ENCODE measurements at places on chromosomes 6 and 20. TPM values are rescaled to one million over a fixed set of nuclear protein-coding genes. Genes with fewer than 3 reads are reported as not detected.
A peak's percentile ranks its signal among the peaks of the same experiment; 100 is the strongest.

The PERP gene
- 255 TPM for total RNA-seq

The DACT2 gene
- total RNA-seq = not detected

The RIPOR3 gene
- 0.47 TPM for total RNA-seq

The TNFRSF6B gene
- not detected for total RNA-seq

DNA sequence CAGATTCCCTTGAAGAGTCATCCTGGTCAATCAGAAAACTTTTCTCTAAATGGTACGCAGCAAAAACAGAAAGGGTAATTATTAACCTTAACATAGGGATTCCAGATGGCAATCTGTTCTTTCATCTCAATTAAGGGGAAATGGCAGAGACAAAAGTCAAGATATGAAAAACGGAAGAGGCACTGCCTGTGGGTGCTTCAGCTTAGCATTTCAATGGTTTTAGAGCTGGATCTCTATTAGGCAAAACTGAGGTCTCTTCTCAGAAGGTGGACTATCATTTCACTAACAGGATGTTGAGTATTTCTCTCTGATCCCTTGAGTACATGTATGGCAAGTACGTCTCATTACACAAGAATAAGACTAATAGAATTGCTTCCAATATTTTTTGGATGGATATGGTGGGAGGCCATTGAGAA, 296.9 kb downstream of the HIVEP2 start:
- no peak for DNase-seq

The SAMD5 gene
- total RNA-seq = 6.9 TPM

The ESR1 gene
- not detected for total RNA-seq

- DNase-seq = peak; percentile 24
Observed at GRCh38 chr6:105550955-105551620, 148.2 kb upstream of the PREP start.

DNA sequence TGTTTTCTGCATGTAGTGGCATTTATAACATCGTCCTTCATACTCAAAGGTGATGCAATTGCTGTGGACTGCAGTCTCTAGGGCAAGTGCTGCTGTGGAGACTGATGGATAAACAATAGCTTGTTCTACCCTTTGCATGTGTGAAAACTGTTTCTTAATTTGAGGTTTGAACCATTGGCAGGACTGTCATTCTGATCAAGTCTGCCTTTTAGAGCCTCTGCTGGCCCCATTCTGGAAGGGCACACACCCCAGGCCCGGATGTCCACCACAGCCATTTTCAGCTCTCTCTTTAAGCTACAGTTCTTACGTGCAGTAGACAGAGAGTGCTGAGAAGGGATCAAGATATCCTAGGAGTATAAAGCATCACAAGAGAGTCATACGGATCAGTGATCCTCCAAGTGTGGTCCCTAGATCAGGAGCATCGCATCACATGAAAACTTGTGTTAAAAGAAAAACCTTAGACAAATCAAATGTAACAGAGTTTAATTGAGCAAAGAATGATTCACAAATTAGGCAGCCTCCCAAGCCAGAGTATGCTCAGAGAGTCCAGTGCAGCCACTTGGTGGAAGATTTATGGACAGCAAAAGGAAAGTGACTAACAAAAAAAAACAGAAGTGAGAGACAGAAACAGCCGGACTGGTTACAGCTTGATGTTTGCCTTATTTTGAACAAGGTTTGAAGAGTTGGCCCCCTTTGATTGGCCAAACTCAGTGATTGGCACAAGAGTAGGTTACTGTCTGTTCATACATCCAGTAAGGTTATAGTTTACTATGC, 52.0 kb downstream of the FRK start:
- peak; percentile 95 for DNase-seq

The RFX6 gene
- total RNA-seq = not detected

- no peak for DNase-seq
Observed at GRCh38 chr6:134074151-134075055, 22.0 kb upstream of the SLC2A12 start.

The CTCFL gene
- total RNA-seq = not detected

DNA sequence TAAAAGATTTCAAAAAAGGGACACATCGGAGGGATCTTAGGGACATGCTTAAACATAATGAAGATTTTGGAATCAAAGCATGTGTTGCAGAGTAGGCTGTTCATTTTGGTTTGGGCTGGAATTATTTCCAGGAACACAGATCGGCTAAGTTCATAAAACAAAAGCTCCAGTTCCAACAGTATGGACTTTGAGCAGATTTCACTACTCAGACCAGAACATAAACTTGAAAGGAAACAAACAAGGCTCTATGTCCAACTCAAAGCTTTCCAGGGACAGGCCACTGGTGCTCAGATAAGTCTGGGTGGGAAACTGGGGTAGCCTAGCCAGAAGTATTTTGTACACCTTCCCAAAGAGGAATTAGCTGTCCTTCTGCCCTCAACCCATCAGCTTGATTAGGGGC, 51.2 kb upstream of the GMPR start:
- no peak for DNase-seq

The FAM83B gene
- total RNA-seq = not detected

GRCh38 chr6:48628316-48628715, 517.3 kb upstream of the PTCHD4 start:
- no peak for DNase-seq

- peak; percentile 88 for DNase-seq
Observed at GRCh38 chr6:134178161-134179044, 126.0 kb upstream of the SLC2A12 start.

The EEF1A2 gene
- total RNA-seq = 281 TPM

The RAD21L1 gene
- total RNA-seq = 0.57 TPM

GRCh38 chr20:31751126-31751525, 12.0 kb downstream of the TPX2 start:
- DNase-seq = no peak

The SLC22A1 gene
- not detected for total RNA-seq

DNA sequence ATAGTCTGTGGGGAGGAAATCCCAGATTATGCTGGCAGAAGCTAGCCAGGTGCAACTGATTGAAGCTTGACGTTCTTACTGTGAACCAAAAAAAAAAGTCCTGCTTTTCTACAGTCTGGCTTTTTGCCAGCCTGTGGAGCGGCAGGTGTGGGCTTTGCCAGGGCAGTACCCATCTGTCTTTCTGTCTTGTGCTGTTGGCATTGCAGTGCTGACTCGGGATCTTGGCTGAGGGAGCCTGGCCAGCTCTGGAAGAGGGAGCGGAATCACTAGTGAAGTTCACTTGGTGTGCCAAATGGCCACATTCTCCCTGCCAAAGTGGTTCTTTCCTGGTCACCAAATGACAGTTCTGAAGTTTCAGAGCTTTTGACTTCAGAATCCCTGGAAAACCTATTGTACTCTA, 5.0 kb downstream of the KIF3B start:
- DNase-seq = no peak

The PROKR2 gene
- total RNA-seq = not detected

GRCh38 chr6:68211242-68211795, 423.8 kb upstream of the ADGRB3 start:
- no peak for DNase-seq

- no peak for DNase-seq
Observed at GRCh38 chr20:56968376-56969048, 297.9 kb downstream of the BMP7 start.

DNA sequence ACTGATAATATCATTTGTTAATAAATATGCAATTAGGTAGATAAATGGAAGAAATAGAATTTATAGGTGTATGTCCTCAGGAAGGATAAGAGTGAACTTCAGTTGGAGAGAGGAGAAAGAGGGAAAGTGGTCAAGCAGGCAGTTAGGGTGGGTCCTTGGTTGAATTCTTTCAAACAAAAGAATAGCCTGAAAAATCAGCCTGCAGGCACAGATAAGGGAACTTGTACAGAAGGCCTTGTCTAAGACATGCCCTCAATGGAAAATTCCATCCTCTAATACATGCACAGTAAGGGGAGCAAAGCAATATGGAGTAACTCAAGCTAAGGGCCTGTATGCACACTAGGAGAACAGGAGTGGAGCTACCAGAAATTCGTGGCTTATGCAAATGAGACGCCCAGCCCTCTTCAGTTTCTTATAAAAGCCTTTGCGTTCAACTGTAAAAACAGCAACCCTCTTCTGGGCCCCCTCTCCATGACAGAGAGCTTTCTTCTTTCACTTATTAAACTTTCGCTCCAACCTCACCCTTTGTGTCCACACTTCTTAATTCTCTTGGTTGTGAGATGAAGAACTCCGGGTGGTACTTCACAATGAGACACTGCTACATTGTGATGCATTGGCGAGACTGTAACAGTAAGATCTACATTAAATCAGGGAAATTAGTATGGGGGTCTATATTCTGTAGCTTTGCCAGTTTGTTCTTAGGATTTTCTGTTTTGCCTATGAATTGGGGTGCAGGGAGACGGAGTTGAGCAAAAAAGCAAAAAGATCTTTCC, 147.0 kb downstream of the HS3ST5 start:
- DNase-seq = no peak

DNA sequence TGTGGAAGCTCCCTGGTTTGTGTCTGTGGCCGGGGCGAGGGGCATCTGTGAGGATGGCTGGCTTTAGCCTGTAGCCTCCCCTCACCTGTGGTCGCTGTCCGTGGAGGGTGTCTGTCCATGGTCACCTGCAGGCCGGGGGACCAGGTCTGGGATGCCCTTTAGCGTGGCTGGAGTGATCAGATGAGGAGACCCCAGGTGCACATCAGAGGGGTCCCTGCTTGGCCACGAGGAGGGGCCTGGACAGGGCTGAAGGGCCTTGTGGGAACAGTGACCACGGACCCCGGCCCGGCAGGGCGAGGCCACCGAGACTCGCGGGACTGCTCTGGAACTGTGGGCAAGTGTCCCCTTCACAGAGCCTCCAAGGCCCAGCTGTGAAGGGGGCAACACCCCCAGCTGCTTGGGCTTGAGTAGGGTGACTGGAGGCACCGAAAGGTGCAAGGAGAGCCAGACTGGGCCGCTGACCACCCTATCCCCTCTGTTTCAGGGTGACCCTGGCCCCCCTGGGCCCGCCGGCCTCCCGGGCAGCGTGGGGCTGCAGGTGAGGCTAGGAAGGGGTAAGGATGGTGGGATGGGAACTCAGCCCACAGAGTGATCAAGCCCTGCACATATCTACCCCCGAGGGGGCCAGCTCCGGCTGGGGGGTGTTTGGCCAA, 8.6 kb downstream of the COL9A3 start:
- DNase-seq = no peak

- DNase-seq = no peak
Observed at GRCh38 chr6:123515715-123516114, 121.0 kb downstream of the TRDN start.

- DNase-seq = no peak
Observed at GRCh38 chr20:59629141-59630045, 25.1 kb downstream of the PHACTR3 start.

The RSPO3 gene
- 7.7 TPM for total RNA-seq

DNA sequence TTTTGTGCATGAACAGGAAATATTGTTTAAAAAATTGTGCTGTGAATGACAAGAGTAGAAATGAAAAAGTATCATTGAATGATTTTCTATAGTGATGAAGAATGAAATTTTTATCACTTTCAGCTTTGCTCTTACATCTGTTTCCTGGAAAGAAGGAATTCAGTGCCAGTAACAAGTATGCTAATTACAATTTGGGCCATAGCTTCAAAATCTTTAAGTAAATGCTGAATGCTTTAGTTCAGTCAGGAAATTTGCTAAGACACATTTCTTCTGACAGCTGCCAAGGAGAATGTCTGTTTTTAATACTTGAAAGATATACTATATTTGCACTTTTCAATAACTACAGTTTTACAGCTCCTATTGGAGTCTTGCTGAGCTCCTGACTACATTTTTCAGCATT, 203.7 kb upstream of the RSPO3 start:
- DNase-seq = no peak

DNA sequence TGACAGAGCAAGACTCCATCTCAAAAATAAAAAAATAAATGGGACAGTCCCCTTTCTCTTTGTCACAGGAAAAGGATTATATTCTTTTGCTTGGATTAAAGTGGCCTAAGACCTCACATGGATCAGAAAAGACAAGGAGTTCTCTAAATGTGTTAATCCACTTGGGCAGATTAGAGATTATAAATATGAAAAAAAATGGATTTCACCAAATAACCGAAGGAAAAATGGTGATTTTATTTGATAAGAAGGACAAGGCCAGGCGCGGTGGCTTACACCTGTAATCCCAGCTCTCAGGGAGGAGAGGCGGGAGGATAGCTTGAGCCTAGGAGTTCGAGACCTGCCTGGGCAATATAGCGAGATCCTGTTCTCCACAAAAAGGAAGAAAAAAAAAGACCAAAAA, 21.8 kb downstream of the SAMHD1 start:
- DNase-seq = no peak

DNA sequence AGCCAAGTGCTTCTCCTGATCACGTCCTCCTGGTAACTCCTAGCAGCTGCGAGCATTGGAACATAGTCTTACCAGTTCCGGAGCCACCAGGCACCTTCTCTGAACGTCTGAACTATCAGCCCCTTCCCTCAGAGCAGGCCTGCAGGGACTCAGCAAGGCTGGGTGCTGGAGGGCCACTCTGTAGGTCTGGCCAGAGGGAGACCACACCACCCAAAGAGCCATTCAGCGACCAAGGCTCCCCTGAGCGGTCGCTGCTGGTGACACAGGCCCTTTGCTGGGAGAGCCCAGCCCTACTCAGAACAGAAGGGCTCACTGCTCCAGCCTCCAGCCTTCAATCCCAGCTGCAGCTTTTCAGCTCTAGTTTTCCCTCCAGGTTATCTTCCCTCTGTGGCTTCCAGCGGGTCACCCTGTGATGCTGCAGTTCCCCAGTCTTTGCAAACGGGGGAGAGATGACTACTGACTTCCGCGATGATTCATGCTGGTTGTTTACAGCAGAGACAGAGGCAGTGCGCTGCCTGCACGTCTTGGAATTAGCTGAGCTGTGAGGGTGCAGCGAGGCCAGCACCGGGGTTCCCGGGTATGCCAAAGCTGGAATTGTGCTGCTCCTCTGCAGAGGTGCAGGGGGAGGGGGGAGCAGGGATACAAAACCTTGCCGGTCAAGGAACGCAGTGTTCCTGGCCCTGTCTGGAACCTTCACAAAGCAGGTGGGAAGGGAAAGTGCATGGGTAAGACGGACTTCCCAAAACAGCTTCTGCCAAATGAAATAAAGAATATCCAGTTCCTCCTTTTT, 161.4 kb downstream of the LY86 start:
- DNase-seq = peak; percentile 78

GRCh38 chr20:17314264-17314663, 87.4 kb downstream of the PCSK2 start:
- DNase-seq = no peak

GRCh38 chr6:28135393-28135792, 6.3 kb upstream of the ZKSCAN8 start:
- no peak for DNase-seq

DNA sequence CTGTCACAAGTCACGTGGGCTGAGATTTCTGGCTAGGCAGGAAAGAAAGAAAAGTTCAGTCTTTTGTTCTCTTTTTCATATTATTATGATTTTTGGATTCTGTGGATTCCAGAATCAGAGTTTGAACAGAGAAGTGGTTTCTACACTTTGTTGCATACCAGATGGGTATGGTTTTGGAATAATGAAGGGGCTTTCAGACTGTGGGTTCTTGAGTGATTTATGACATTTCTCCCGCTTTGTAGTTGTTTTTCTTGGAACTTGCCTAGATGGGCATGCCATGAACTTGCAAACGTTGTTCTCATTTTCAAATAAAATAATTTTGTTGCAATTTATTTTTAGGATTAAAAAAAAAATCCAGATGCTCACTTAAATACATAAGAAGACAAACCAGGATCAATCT, 34.4 kb downstream of the CBFA2T2 start:
- DNase-seq = no peak

Data from Caki2 (cell line).